ENCODE measurements at places on chromosomes 13 and 19.

DNA sequence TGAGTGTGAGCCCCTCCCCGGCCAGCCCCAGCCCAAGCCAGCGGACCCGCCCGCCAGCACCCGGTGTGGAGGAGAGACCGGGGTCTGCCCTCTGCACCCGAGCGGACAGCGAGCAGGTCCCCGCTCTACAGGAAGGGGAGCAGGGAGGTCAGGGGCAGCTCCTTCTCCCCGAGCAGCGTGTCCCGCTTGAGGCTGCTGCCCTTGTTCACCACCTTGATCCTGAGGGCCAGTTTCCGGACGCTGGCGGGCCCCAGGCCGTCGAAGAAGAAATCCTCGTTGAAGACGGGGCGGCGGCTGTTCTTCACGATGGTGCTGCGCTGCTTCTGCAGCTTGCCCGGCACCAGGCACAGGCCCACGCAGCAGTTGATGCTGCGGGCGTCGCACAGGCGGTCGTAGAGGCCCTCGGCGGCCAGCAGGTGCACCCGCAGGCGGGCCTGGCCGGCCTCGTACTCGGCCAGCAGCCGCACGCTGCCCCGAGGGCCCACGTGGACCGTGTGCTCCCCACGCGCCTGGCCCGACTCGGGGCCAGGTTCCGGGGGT lies 1.9 kb downstream of the C2CD4C start:
- no peak for DNase-seq

GRCh38 chr13:68535329-68535728 lies 1305.2 kb upstream of the PCDH9 start:
- no peak for DNase-seq

- no peak for DNase-seq
Measured at GRCh38 chr13:72842991-72843390, 61.1 kb downstream of the PIBF1 start.

- DNase-seq = no peak
Measured at GRCh38 chr13:110393761-110394160, 86.7 kb downstream of the COL4A2 start.

GRCh38 chr13:26538363-26539317 lies 18.8 kb upstream of the WASF3 start:
- peak; percentile 15 for DNase-seq

- DNase-seq = peak; percentile 38
Measured at GRCh38 chr13:93224535-93224934, 2.1 kb upstream of the GPC6 start.

DNA sequence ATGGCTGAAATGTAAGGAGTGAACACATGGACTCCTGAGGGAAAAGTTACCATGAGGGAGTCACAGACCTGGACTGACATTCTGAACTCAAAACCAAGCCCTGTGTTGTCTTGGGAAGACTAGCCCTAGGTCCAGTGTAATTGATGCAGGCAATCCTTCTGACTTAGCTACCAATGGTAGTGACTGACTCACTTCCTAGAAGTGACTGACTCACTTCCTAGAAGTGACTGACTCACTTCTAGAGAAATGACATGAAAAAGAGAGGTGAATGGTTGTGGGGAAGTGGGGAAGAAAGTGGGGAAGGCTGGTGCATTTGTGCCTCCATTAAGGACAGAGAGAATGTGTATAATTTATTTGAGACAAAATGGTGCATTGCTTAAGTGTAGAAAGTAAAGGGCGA lies 49.9 kb downstream of the EDNRB start:
- DNase-seq = peak; percentile 1

- no peak for DNase-seq
Measured at GRCh38 chr19:8251025-8251472, 41.9 kb downstream of the CERS4 start.

DNA sequence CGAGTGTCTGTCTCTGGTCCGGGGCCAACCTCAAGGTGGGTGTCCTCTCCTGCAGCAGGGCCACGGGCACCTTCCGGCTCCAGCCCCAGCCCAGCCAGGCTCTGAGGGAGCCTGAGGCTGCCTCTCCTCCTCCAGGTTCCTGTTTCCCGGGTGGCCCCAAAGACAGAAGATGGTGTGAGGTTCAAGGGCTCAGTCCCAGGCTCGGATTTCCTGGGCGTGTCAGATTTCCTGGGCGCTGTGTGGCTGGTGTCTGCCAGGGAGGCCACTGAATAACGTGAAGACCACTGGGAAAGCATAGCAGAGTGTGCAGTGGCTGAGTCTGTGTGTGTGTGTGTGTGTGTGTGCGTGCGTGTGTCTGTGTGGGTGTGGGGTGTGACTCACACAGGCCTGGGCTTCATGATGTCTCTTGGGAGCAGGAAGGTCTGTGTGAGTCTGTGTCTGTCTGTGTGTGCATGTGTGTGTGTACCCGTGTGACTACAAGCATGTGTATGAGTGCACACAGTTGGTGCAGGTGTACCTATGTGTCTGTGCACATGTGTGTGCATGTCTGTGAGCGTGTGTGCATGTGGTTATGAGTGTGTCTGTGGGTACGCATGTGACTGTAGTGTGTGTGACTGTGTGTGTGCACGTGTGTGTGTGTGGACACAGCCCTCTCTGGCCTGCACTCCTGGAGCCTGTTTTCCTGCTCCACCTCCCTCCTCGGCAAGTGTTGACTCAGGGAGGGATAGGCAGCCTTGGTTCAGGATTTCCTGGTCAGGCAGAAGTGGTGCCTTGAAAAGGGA lies 28.3 kb downstream of the CEBPA start:
- DNase-seq = peak; percentile 92

DNA sequence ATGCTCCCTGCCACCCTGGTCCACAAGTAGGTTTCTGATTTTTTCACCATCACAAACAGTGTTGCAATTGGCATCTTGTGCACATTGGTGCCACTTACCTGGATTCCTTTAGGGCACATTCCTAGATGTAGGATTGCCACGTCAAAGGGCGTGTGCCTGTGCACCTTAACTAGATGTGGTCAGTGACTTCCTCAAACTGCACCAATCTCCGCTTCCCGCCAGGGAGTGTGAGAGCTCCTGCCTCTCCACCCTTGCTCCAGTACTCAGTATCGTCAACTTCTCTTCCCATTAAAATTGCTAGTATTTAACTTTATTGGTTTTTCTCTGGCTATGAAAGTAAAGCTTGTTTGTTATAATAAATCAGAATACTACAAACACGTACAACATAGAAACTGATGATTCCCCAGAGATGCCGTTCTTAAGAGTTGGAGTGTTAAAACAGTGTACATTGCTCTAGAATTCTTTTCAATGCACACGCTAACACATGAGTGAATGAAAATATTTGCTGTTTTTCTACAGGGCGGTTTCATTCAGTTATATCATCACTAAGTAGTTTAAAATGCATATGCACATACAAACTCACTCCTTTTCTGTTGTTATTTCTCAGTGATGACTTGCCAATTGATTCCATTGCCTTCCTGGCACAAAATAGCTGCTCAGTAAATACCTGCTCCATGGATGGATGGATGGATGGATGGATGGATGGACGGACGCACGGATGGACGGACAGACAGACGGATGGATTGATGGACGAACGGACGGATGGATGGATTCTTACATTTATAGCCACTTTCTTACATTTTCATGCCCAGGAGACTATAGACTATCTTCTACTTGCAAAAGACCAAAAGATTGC lies 23.4 kb downstream of the CCNE1 start:
- DNase-seq = no peak

GRCh38 chr13:59997976-59998375 lies 165.8 kb downstream of the DIAPH3 start:
- DNase-seq = no peak

GRCh38 chr19:6753178-6754031 lies 13.8 kb downstream of the SH2D3A start:
- peak; percentile 72 for DNase-seq

GRCh38 chr13:110915874-110916206 lies 971 bp upstream of the ANKRD10 start:
- no peak for DNase-seq

- DNase-seq = no peak
Measured at GRCh38 chr13:76226941-76227340, 590.8 kb downstream of the LMO7 start.

GRCh38 chr19:11506101-11506555 lies 489 bp upstream of the ZNF653 start:
- DNase-seq = no peak

DNA sequence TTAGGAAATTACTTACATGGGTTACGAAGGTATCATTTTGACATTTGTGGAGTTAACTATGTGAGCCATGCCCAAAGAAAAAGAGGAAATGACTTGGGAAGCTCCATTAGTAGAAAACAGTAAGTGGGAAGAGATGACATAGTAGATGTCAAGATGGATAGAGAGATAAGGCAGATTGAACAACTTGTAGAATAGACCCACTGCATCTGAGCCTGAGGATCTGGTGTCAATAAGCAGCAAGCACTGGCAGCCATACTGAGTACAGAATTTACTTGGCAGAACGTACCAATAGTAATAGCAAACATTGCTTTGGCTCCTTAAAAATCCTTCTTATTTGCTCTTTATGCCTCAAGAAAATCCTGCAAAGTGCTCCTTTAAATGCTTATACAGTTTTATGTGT lies 203.8 kb downstream of the GPC6 start:
- DNase-seq = no peak

DNA sequence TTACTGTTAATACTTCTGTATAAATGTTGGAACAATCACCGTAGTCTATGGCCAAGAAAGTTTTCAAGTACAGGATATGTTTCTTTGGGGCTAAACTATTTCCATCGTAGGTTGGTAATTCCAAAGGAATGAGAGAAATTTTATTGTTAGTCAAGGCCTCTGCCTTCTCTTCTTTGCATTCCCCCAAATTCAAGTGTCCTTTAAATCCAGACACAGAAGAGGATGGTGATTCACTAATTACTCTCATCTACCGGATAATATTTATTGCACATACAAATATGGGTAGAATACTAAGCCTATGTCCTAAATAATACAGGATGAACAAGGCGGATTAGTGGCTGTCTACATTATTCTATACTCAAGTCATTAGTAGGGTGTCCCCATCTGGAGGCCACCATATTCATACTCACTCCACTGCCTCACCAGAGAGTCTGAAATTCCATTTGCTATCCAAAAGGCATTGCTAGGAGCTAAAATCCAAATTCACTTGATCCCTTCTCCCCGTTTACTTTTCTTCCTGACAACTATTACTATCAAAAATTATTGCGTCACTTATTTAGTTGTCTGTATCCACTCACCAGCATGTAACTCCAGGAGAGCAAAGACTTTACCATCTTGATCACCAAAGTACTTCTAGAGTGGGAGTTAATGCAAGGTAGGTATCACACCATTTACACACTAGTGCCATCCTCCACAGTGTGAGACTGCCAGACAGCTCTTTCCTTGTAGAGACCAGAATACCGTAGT lies 82.4 kb upstream of the SGCG start:
- DNase-seq = no peak

DNA sequence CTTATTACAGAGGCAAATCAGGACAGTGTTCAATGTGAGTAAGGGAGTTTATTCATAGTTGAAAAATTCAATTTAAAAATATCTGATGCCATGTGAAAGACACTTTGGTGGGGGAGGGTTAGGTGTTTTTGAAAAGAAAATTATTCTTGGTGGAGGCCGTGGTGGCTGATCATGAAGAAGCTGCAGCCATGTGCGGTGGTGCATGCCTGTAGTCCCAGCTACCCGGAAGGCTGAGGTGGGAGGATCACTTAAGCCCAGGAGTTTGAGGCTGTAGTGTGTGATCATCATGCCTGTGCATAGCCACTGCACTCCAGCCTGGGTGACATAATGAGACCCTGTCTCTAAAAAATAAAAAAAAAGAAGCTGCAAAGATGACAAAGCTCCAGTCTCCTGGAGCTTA lies 28.6 kb downstream of the WDFY2 start:
- no peak for DNase-seq

DNA sequence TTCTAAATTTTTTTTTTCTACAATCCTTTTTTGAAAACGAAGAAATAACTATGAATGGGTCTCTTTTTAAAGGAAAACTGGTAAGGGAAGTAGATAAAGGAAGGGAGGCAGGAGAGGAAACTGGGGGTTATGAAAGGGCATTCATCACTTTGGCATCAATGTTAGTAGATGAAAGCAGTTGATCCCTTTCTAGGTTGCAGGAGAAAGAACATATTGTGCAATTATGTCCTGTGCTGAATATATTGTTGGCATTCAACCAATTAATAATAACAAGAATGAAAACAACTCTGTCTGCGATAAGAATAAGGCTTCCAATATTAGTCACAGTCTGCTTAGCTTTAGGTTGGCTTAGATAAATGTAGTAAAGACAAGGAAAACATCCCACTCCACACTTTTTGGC lies 796.8 kb upstream of the KLHL1 start:
- DNase-seq = peak; percentile 81

GRCh38 chr19:51098365-51099046 lies 9.7 kb downstream of the CTU1 start:
- DNase-seq = peak; percentile 52

DNA sequence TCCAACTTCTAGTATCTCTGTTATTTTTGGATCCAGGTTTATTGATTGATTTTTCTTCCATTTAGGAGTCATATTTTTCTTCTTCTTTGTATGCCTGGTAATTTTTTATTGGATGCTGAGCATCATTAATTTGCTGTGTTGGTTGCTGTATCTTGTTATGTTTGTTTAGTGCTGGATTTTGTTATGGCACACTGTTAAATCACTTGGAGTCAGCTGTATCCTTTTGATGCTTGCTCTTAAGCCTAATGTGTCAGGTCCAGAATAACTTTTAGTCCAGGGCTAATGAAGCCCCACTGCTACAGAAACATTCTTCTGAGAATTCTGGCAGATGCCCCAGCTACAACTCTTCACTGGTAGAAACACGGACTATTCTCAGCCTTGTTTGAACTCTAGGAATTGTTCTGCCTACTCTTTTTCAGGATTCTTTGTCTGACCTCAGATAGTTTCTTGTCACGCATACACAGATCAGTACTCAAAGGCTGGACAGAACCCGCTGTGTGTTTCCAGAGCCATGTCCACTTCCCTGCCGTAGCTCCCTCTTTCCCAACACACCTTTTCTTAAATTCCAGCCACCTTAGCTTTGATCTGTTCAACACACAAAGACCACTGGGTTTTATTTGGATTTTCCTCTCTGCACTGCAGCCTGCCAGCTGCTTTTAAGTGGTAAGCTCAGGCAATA lies 137.1 kb upstream of the WASF3 start:
- no peak for DNase-seq

GRCh38 chr13:53241891-53242348 lies 213.3 kb downstream of the OLFM4 start:
- no peak for DNase-seq

GRCh38 chr13:46179491-46179908 lies 2.5 kb downstream of the LCP1 start:
- DNase-seq = no peak

DNA sequence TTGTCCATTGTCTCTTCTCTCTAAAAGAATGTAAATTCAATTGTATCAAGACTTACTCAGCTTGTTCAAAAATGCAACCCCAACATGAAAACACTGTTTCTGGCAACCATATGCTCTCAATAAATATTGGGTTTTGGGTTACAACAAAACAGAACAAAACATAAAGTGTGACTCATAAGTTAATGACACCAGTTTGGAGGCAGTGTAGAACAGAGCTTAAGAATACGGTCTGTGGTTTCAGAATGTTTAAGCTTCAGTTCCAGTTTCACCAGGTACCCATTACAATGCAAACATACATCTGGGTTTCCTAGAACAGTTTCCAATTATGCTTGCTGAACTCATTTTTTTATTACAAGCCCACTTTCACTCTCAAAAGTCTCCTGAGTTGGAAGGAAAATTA lies 285.8 kb upstream of the PCDH9 start:
- DNase-seq = peak; percentile 82

GRCh38 chr19:11261431-11261970 lies 823 bp downstream of the DOCK6 start:
- DNase-seq = no peak

All from choroid plexus epithelial cell (primary cell).